ENCODE measurements at places on chromosomes 7 and 10.

DNA sequence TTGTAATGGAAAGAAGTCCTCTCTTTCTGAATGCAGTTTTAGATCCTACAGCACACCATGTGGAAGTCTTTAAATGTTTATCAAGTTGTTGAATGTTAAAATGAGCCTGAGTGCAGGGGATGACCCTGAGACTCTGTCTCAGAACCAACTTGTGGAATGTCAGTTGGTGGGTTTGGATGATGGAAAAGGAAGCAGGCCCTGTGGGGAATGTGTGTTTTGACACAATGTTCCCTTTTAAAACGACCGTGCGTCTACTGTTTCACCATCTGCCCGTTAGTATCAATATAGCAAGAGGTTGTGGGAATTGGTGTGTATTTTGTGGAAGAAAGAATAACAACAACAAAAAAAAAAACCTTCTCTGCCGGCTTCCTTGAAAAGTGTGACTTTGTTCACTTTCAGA, 8.3 kb downstream of the DYNC1I1 start:
- no peak for DNase-seq

GRCh38 chr7:22723181-22723601, 3.8 kb upstream of the IL6 start:
- DNase-seq = no peak

- DNase-seq = no peak
Measured at GRCh38 chr7:132956556-132956955, 125.3 kb downstream of the CHCHD3 start.

GRCh38 chr7:4024806-4025205, 657.3 kb upstream of the FOXK1 start:
- DNase-seq = no peak

GRCh38 chr7:141201145-141201885, 127.5 kb downstream of the TMEM178B start:
- DNase-seq = no peak

- peak; percentile 48 for DNase-seq
Measured at GRCh38 chr7:77665161-77665560, 31.1 kb upstream of the RSBN1L start.

DNA sequence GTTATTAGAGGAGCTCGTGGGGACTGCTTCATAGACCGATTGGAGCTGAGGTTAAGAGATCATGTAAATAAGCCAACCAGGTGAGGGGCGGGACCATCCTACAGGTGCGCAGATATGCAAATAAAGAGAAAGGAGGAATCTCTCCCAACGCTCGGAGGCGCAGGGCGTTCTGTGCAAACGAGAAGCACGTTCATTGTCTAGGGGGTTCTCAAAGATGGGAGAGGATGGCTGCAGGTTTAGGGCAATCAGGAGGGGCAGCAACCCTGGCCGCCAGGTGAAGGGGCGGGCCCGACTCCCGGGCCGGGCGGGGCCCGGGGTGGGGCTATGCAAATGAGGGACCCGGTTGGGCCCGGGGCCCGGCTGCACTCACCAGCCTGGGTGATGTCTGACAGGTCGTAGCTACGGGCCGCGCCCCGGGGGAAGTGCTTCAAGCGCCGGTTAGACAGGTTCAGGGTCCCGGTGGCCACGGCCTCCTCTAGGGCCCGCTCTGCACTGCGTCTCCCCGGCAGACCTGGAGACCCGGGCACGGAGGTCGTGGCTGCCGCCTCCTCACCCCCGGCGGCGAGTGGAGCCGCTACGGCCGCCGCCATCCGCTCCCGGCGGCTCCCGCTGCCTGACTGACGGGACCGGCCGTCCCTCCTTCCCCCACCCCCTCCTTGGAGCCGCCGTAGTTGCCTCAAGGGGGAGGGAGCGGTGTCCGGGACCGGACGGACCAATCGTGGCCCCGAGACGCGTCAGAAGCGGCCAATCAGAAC, at the start of gene LRCH4:
Gene LRCH4 (minus strand): TSS at position 619 of the 755 bp plus-strand sequence. CDS start 29 bp downstream, at position 590.
- DNase-seq = peak; percentile 82

- DNase-seq = no peak
Measured at GRCh38 chr10:126315494-126316177, 72.6 kb downstream of the ADAM12 start.

DNA sequence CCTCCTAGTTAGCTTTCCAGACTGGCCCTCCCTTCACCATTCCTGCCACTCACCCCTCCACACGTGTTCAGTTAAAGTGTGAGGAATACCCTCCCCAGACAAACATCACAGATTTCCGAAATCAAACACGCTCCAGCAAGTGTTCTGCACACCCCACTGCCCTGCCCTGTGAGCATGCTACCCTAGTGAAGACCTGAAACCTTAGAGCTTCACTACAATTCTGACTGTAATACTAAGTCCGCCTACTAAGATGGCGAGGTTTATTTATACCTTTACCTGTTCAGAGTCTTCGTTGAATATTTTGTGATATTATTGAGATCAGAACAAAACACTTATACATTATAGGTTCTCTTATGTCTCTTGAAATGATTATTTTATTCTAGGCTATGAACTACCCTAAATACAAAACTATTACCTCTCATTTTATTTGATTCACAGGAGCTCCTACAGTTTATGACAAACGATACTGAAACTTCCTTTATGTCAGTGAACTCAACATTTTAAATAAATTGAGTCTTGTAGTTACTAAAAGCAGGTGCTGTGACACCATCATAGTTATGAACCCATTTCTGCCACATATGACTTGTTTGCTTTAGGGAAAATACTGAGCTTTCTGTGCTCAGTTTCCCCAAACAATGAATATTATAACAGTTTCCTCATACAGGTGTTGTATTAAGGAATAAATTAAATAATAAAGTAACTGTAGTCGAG, 8.6 kb downstream of the SCIN start:
- DNase-seq = no peak

DNA sequence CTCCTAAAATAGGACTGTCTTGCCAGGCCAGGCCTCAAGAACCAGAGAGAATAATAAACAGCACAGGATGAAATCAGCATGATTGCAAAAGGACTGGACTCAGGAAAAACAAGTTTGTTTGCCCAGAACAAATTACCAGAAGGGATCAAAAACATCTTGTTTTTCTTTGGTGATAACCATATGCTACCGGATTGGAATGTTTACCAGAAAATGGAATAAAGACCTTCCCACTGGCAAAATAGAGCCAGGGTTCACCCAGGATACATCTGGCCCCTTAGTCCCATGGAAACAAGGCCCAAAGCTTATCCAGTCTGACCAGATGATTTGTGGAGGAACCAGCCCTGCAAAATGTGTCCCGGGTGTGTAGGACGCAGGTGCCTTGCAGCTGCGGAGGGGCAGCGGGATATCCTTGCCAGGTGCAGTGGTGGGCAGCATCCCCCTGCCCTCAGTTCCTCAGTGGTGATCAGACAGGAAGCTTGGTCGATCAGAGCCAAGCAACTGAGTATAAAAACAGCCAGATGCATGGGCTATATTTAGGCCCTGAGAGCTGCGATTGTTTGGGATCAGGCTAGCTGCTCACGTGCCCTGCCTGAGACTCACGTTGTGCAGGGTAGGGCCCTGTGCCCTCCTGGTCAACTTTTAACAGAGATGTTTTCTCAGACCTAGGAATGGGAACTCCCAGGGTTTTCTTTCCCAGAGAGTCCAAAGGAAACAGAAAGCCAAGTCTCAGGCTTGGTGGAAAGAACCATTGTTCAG, 4.6 kb upstream of the ZNF22 start:
- no peak for DNase-seq

- no peak for DNase-seq
Measured at GRCh38 chr7:50449501-50449880, 659 bp downstream of the FIGNL1 start.

- DNase-seq = no peak
Measured at GRCh38 chr10:31149835-31150512, 118.3 kb upstream of the ZNF438 start.

DNA sequence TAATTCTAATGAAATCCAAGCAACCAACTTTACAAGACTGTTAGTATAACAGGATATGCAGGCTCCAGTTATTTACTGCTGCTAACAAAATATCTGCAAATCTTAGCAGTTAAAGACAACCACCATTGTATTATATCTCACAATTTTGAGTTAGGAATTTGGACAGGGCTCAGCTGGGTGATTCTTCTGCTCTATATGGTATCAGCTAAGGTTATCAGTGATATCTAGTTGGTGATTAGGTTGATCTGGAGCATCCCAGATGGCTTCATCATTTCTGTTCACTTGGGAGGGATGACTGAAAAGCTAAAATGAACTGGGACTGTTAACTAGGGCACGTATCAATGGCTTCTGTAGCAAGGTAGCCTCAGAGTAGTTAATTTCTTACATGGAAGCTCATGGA, 105.7 kb downstream of the MBL2 start:
- no peak for DNase-seq

- no peak for DNase-seq
Measured at GRCh38 chr7:151700586-151701165, 176.2 kb downstream of the PRKAG2 start.

- no peak for DNase-seq
Measured at GRCh38 chr7:41882745-41883420, 180.0 kb upstream of the INHBA start.

GRCh38 chr7:50190776-50191175, 97.7 kb upstream of the ZPBP start:
- DNase-seq = no peak

GRCh38 chr7:155094636-155095135, 24.6 kb downstream of the HTR5A start:
- DNase-seq = no peak

GRCh38 chr7:152025077-152025936, at the start of gene GALNT11:
Gene GALNT11, plus strand, starts transcription at chr7:152025674. Its CDS starts 68,554 bp downstream, at chr7:152094228.
- peak; percentile 73 for DNase-seq

GRCh38 chr10:84065804-84066601, 73.3 kb upstream of the GHITM start:
- no peak for DNase-seq

- DNase-seq = no peak
Measured at GRCh38 chr7:55490099-55490498, 82.2 kb downstream of the VOPP1 start.

DNA sequence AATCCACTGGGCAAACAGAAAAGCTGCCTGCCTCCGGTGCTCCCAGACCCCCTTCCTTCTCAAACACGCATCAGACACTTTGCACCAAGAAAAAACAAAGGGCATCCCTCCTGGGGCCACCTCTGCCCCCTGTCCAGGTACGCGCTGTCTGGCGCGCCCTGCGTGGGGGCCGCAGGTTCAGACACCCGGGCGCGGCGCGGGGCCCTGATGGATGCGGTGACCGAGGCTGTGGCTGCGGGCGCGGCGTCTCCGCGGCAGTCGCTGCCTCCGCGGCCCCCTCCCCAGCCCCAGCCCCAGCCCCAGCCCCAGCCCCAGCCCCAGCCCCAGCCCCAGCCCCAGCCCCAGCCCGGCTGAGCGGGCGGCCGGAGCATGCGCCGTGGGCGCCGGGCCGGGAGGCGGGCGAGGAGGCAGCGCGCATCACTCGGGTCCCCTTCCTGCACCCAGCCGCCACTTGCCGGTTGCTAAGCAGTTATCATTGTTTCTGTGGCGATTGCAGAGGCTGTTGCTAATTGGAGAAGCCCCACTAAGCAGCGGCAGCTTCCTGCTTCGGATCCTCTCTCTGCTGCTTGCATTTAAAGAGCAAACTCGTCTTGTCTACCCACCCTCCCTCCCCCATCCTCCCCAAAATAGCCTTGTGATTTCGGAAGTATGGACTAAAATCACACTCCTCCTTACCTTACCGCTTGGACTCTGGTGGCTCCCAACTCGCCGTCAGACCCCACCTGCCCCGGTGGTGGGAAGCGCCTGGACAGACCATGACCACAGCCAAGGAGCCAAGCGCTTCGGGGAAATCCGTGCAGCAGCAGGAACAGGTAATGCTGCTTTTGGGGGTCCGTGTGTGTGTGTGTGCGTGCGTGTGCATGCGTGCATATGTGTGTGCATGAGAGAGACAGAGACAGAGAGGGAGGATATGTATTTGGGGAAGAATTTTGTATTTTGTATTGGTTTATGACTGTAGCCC, 252.8 kb downstream of the DPP6 start:
- no peak for DNase-seq

- no peak for DNase-seq
Measured at GRCh38 chr10:100980311-100980710, 7.0 kb downstream of the MRPL43 start.

DNA sequence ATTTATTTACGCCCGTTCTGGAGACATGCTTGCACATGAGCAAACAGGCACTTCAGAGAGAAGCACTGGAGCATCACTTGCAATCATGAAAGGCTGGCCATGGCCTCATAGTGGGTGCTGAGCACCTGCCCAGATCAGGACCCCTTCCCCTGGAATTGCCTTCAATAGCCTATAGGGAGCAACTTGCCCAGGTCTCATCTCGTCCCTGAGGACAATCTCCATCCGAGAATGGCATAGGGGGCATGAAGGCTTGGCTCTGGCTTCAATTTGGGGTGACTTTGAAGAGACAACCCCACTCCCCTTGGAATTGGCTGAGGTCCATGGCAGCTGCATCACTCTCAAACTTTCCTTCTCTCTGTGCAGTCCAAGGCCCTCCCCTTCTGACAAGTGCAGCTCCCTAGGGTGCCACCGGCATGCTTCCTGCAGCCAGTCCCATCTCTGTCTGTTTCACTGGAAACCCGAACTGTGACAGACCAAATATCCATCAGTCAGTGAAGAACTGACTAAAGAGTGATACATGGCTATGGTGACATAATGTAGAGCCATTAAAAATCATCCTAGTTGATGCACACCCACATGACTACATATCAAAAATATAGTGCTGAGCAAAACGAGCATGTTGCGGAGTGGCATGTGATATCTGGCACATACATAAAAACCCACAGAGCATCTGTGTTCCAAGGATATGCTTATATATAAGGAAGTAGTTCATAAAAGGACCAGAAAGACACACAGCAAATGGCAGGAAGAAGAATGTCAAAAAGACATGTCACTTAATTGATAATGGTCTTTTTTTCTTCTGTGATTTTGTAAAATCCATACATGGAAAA, 12.4 kb downstream of the GDF2 start:
- no peak for DNase-seq

GRCh38 chr10:17510242-17510908, 56.0 kb upstream of the ST8SIA6 start:
- no peak for DNase-seq

GRCh38 chr10:79070606-79071395, 2.0 kb downstream of the ZMIZ1 start:
- DNase-seq = peak; percentile 95

DNA sequence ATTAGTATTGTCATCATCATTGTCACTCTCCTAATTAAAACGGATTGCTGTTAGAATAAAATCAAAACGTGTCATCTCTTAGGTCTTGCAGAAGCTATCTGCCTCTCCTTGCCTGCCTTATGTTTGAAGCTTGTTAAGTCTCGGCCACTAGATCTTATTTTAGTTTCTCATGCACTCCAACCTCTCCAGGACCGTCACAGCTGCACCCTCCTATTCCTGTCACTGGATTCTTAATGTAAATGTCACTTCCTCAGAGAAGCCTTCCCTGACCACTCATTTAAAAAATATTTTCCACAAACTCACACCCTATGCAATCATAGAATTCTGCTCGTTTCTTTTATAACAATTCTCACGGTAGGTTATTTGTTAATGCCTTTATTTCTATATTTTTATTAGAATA, 103.9 kb upstream of the DKK1 start:
- DNase-seq = no peak

- no peak for DNase-seq
Measured at GRCh38 chr7:131843898-131844331, 287.5 kb upstream of the PODXL start.

GRCh38 chr7:158944195-158944594, 87.8 kb downstream of the DYNC2I1 start:
- no peak for DNase-seq

- DNase-seq = no peak
Measured at GRCh38 chr10:62424026-62424425, 49.9 kb downstream of the ZNF365 start.

All from RWPE1 (cell line).